Naive thymus-derived CD4-positive, alpha-beta T cell (primary cell): ENCODE measurements at places on chromosomes 13 and 19. TPM values are rescaled to one million over a fixed set of nuclear protein-coding genes. Genes with fewer than 3 reads are reported as not detected.

The HCST gene
- 57.4 TPM for total RNA-seq

The FRY gene
- total RNA-seq: 25.6 TPM

The ZNF607 gene
- total RNA-seq: 10.8 TPM

The DPF1 gene
- not detected for total RNA-seq

The OR7A5 gene
- total RNA-seq: not detected

The NOTCH3 gene
- 0.32 TPM for total RNA-seq

The CCDC169 gene
- total RNA-seq: 0.42 TPM

The RFPL4AL1 gene
- not detected in 2 replicates for total RNA-seq

The ZNF30 gene
- total RNA-seq: 2.0 and 3.3 TPM in 2 replicates

The RETN gene
- not detected for total RNA-seq

- H3K4me3 ChIP-seq: no peak overlapping the region
- no peak overlapping the region for H3K27ac ChIP-seq
- H3K36me3 ChIP-seq: peaks cover 45% of the 10 kb centered on the region
- DNase-seq: no peak
- peaks cover 65% of the 10 kb centered on the region for H3K4me1 ChIP-seq
- no peaks in the 10 kb centered on the region for H3K27me3 ChIP-seq
Measured at GRCh38 chr19:5628461-5628860, 5.6 kb downstream of the SAFB start.

DNA sequence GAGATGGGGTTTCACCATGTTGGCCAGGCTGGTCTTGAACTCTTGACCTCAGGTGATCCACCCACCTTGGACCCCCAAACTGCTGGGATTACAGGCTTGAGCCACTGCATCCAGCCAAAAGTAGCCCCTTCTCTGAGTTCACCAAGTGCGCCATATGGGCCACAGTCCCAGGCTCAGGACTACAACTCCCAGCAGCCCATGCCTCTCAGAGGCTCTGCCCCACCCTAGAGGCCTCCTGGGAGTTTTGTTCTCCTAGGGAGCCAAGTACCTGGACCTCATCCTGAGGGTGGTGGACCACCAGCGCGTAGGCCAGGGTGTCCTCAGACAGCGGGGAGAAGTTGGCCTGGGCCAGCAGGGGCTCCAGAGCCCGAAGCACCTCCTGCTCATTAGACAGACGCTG is 18.8 kb downstream of the TMEM143 start:
- no peaks in the 10 kb centered on the region for H3K27me3 ChIP-seq
- H3K4me3 ChIP-seq: no peak overlapping the region
- H3K4me1 ChIP-seq: no peaks in the 10 kb centered on the region
- DNase-seq: no peak
- H3K27ac ChIP-seq: no peak overlapping the region

DNA sequence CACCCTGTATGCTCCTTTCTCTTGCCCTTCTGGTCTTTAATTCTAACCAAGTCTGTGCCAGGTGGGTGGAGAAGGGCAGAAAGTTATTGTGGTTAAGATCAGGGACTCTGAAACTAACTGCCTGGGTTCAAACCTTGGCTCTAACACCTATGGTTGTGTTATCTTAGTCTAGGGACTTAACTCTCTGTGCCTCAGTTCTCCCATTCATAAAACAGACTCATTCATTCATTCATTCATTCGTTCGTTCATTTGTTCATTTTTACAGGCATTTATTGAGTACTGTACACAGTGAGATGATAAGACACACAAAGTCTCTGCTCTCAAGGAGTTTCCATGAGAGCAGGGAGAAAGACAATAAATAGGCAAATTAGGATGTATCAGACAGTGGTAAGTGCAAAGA is 30.1 kb downstream of the SOX21 start:
- no peak for DNase-seq
- no peak overlapping the region for H3K4me3 ChIP-seq
- H3K4me1 ChIP-seq: no peaks in the 10 kb centered on the region
- H3K27me3 ChIP-seq: no peaks in the 10 kb centered on the region
- H3K36me3 ChIP-seq: no peaks in the 10 kb centered on the region

GRCh38 chr13:32752997-32753606 is 166.8 kb downstream of the PDS5B start:
- H3K36me3 ChIP-seq: peaks cover 9% of the 10 kb centered on the region
- H3K27ac ChIP-seq: no peak overlapping the region
- H3K4me3 ChIP-seq: no peak overlapping the region
- no peak for DNase-seq

DNA sequence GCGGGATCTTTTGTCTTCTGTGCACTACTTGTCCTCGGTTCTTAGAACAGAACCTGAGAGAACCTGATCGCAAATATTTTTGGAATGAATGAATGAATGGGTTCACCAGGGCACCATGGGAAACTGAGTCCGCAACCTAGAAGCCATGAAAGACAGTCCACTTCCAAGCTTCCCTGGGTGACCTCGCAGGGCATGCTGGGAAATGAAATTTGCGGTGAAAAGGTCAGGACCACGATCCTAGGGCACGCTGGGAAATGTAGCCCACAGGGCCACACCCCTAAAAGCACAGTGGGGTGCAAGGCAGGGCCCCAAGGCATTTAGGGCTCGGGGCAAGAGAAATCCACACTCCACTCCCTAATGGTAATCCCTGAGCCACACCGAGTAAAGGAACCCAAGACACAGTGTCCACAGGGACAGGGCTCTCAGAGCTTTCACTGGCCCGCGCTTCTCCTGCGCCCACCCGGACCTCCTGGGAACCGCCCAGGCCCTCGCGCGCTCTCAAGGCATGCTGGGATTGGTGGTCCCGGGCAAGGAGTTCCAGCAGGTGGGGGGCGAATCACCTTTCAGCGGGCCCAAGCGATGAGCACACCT is 1.1 kb upstream of the PPP1R12C start:
- H3K27me3 ChIP-seq: no peaks in the 10 kb centered on the region
- H3K4me3 ChIP-seq: peak overlapping the region; percentile 97
- H3K27ac ChIP-seq: no peak overlapping the region

- H3K27me3 ChIP-seq: no peaks in the 10 kb centered on the region
- no peaks in the 10 kb centered on the region for H3K4me1 ChIP-seq
- no peaks in the 10 kb centered on the region for H3K36me3 ChIP-seq
- H3K4me3 ChIP-seq: no peak overlapping the region
- no peak overlapping the region for H3K27ac ChIP-seq
Measured at GRCh38 chr19:13691569-13692435, 72.5 kb upstream of the MRI1 start.

- H3K4me1 ChIP-seq: no peaks in the 10 kb centered on the region
- no peak overlapping the region for H3K27ac ChIP-seq
- no peak overlapping the region for H3K4me3 ChIP-seq
- no peak for DNase-seq
- no peaks in the 10 kb centered on the region for H3K27me3 ChIP-seq
Measured at GRCh38 chr19:36026091-36026876, 6.4 kb downstream of the CLIP3 start.

GRCh38 chr13:37027639-37028038 is 27.1 kb downstream of the EXOSC8 start:
- no peak for DNase-seq
- peaks cover 64% of the 10 kb centered on the region for H3K36me3 ChIP-seq
- no peaks in the 10 kb centered on the region for H3K4me1 ChIP-seq
